Activated CD8-positive, alpha-beta T cell treated with anti-CD3 and anti-CD28 coated beads, Interleukin-2, amount 10 ng/mL, durations not matched to agents 7 days and 5 days (primary cell): ENCODE measurements at places on chromosomes 13 and 19.

DNA sequence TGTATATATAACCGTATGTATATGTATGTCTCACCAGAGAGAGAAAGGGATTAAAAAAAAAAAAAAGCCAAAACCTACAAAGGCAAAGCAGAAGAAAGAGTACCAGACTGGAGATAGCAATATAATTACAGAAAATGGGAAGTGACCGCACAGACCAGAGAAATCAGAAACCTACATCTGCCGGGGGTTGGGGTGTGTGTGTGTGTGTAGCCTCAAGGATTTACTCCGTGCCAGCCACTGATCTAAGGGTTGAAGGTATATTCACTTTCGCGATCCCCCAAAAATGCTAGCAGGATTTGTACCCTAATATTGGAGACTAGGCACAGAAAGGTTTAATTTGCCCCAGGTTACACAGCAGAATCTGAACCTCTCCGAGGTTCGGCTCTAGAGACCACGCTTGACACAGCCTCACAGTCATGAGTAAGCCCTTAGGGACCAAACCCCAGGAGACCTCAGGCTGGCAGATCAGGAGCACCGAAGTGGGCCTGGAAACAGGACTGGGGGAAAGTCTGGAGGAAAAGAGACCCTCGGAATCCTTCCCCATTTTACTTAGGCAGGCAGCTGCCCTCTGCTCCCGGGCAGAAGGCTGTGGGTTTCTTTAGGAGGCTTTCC is 14.8 kb downstream of the ARL11 start:
- DNase-seq: no peak

DNA sequence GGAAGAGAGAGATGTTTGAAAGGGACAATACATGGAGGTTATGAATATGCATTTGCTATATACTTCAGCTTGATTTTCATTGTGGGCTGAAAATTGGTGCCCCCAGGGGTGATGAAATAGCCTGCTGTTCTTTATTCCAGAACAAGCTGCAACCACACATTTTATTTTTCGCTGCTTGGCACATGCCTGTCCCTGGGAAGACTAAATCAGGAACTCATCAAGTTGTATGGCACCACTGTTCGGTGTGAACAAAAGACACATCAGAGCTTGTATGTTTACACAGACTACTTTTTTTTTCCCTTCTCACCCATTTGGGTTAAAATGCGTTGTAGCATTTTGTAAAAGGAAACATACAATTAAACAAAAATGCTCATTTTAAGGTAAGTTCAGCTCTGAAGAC is 230.7 kb downstream of the NALCN start:
- no peak for DNase-seq

DNA sequence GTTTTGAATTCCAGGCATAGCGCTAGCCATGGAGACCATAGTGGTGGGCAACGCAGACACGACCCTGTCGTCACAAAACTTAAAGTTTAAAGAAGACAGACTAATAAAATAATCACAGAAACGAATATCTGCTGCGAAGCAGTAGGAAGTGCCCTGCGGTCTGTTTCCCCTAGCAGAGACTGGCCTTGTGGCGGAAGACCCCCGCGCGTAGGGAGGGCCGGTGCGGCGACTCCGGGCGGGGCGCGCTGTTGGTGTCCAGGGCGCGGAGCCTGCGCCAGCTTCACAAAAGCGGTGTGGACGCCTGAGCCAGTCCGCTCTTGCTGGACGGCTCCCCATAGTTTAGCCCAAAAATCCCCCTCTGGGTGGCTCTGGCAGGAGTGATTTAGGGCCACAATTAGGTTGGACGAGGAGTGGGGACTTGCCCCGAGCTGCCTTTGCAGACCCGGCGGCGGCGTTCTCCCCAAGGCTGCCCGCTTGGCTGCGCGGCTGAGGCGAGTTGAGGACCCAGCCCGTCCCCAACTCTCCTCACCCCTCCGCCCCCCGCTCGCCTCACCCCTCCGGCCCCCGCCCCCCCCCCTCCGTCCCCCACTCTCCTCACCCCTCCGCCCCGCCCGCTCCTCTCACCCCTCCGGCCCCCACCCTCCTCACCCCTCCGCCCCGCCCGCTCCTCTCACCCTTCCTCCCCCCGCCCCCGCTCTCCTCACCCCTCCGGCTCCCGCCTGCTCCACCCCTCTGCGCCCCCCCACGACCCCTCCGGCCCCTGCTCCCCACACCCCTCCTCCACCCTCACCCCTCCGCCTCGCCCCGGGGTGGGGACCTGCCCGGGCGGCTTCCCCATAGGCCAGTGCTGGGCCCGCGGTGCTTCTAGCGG is 14.2 kb upstream of the LATS2 start:
- DNase-seq: peak; percentile 44

DNA sequence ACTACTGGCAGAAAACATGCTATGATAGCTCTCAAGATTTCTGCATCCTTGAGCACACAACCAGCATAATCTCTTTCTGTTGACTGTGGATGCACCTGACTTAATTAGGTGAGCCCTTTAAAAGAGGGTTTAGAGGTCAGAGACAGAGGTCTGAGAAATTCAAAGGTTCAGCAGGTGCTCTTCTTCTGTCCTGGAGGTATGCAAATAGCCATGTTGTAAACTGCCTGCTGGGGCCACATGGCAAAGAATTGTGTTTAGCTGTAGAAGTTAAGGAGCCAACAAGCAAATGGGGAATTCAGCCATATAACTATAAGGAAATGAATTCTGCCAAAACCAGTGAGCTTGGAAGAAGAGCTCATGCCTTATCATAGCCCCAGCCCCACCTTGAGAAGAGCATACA is 11.6 kb upstream of the DCLK1 start:
- no peak for DNase-seq

GRCh38 chr19:34228347-34228746 is 26.0 kb upstream of the GARRE1 start:
- DNase-seq: no peak

DNA sequence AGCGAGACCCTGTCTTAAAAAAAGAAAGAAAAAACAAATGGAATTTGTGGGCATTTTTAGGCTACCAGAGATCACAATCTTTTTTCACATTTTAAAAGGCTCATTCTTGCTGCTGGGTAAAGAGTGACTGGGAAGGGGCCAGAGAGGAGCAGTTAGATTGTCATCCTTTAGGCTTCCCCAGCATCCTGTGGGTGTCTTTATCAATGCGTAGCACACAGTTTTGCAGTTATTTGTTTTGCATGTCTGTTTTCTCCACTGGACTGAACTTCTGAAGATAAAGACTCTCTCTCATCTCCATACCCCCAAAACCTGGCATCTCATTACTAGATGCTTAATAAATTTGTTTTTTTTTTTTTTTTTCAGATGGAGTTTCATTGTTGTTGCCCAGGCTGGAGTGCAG is 2.1 kb upstream of the UTP14C start:
- DNase-seq: no peak

- no peak for DNase-seq
Observed at GRCh38 chr19:33676999-33677665, 55.4 kb downstream of the CHST8 start.

DNA sequence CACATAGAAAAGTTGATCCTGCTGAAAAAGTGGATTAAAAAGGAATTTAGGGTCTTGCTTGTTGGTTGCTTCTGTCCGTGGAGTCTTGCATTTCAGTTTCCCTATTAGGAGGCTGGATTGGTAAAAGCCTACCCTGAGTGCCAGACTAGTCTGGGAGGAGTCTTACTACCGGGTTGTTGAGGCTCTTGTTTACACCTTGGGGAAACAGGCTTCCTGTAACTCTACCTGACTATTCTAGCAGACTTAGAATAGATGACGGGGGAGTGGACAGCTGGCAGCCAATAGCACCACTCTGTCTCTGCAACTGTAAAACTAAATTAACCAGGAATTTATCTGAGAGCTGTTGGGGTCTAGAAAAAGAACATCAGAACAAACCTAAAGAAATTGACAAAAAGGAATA is 11.3 kb upstream of the MPHOSPH8 start:
- no peak for DNase-seq

GRCh38 chr13:41271456-41272285 is 8.3 kb upstream of the MTRF1 start:
- no peak for DNase-seq

GRCh38 chr13:107545946-107546502 is 669.3 kb downstream of the LIG4 start:
- DNase-seq: no peak

DNA sequence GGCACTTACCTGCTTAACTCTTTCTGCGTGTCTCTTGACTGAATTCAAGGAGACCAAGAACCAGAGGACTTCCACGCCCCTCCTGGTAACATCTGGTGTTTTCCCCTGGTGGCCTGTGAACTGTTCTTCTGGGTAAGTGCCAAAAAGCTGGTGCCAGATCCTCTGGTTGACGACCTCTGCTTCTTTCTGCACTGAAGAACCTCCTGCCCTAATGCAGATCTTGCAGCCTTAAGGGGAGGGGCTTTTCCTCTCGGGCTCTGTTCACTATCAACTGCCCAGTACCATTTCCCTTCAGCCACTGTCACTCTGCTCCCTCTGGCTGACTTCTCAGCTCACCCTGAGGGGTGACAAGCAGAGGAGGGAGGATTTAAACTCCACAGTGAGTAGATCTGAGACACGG is 6.1 kb upstream of the ERVV-1 start:
- DNase-seq: no peak

GRCh38 chr19:48953141-48953540 is 1.5 kb upstream of the BAX start:
- DNase-seq: no peak

GRCh38 chr13:19362946-19363510 is 181.4 kb upstream of the TUBA3C start:
- no peak for DNase-seq

- no peak for DNase-seq
Observed at GRCh38 chr19:14479309-14479974, 4.3 kb upstream of the PTGER1 start.

GRCh38 chr13:32419862-32420261 is 8.1 kb downstream of the N4BP2L1 start:
- no peak for DNase-seq

DNA sequence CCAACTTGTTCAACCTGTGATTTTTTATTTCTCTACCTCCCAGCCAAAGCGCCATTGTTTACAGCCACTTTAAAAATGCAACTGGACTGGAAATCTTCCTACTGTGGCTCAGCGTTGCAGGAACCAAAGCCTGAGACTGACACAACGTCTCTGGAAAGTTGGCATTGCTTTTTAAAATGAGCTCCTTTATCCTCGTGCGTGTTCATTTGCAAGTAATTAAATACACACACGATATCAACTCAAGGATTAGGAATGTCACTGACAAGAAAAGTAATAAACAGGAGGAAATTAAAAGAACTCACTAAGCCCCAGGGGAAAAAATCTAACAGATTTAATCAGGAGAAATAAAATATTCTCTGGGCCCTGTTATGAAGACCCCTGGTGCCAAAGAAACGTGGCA is 184.6 kb upstream of the IRS2 start:
- DNase-seq: no peak

- no peak for DNase-seq
Observed at GRCh38 chr13:30473675-30474074, 7.9 kb upstream of the HMGB1 start.

GRCh38 chr13:51825681-51826254 is 19.2 kb downstream of the TMEM272 start:
- DNase-seq: no peak

GRCh38 chr19:13980340-13980739 is 25.8 kb downstream of the RFX1 start:
- no peak for DNase-seq

DNA sequence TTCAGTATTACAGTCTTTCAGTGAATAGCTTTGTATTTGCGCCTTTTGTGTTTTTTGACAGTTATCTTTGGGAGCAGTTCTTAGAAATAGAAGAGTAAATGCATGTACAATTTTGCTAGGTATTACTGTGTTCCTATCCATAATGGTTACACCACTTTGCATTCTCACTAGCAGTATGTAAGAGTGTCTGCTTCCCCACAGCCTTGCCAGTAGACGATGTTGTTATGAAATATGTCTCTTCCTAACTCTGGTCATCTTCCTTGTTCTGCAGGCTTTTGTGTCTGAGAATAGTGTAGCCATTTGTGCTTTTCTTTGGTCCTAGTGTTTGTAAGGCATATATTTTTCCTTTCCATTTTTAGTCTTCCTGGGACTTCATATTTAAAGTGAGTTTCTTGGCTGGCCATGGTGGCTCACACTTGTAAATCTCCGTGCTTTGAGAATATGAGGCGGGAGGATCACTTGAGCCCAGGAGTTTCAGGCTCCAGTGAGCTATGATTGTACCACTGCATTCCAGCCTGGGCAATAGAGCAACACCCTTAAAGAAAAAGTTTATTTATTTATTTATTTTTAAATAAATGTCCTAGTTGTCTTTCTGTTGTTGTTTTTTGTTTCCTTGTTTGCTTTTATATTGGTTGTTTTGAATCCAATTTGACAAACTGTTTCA is 140.3 kb downstream of the PDS5B start:
- no peak for DNase-seq

- DNase-seq: no peak
Observed at GRCh38 chr19:38975214-38975860, at the start of gene FBXO17. Gene FBXO17, minus strand, starts transcription at chr19:38975742. Its CDS starts 25,423 bp downstream, at chr19:38950319.

- no peak for DNase-seq
Observed at GRCh38 chr19:42178791-42179674, 38.4 kb downstream of the DEDD2 start.

- DNase-seq: no peak
Observed at GRCh38 chr19:8120636-8121480, 28.5 kb downstream of the FBN3 start.

DNA sequence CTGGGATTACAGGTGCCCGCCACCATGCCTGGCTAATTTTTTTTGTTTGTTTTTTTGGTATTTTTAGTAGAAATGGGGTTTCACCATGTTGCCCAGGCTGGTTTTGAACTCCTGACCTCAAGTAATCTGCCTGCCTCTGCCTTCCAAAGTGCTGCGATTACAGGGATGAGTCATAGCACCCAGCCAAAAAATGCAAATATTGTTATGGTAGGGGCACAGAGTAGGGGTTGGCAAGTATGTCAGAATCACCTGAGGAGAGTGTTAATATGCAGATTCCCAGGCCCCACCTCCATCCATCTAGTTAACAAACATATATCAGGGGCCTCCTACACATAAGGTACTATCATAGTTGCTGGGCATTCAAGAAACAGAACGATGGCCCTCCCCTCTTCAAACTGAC is 44.7 kb downstream of the VAV1 start:
- DNase-seq: no peak

DNA sequence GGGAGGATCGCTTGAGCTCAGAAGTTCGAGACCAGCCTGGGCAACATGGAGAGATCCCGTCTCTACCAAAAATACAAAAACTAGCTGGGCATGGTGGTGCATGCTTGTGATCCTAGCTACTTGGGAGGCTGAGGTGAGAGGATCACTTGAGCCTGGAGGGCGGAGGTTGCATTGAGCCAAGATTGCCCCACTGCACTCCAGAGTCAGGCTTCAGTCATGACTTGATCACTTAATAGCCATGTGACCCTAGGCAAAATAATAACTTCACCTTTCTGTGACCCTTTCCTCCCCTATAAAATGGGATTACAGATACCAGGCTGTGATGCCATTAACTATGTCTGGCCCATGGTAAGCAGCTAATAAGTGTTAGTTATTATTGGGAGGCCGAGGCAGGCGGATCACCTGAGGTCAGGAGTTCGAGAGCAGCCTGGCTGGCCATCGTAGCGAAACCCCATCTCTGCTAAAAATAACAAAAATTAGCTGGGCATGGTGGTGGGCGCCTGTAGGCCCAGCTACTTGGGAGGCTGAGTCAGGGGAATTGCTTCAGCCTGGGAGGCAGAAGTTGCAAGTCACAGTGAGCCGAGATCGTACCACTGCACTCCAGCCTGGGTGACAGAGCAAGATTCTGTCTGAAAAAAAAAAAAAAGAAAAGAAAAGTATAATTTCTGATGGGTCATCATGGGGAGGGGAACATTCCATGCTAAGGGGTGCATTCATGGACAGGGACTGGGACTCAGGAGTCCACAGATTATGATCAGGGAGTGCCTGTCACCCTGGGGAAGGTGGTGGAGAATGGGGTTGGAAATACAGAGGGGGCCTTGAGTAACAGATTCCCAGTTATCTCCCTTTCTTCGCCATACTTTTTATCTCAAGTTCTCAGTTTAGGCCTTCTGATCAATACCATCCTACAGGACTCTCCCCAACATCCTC is 15.5 kb downstream of the TPM4 start:
- no peak for DNase-seq
